ENCODE measurements at places on chromosomes 1 and 21. TPM values are rescaled to one million over a fixed set of nuclear protein-coding genes. Genes with fewer than 3 reads are reported as not detected.

Gene LMX1A
- total RNA-seq, result not detected

Gene NPHS2
- total RNA-seq, result not detected

Gene MFSD2A
- total RNA-seq, result 30.3 TPM

Gene CLIC4
- total RNA-seq, result 99.8 TPM

Gene SMCP
- total RNA-seq, result not detected

Gene LCE1C
- total RNA-seq, result not detected

Gene DHRS3
- total RNA-seq, result 0.39 TPM

Gene OR2T33
- not detected for total RNA-seq

Gene AMPD1
- total RNA-seq, result not detected

Gene TEX38
- not detected for total RNA-seq

Gene ZBED6
- total RNA-seq, result 31.4 TPM

Gene IL20
- not detected for total RNA-seq

Gene DIRAS3
- not detected for total RNA-seq

Gene BLACAT1
- not detected for total RNA-seq

Gene CRYAA
- total RNA-seq, result not detected

Gene CLIC6
- total RNA-seq, result not detected

Gene CZIB
- total RNA-seq, result 51.8 TPM

Gene HRNR
- not detected for total RNA-seq

Gene A3GALT2
- not detected for total RNA-seq

Gene NID1
- total RNA-seq, result 0.10 TPM

Gene ICOSLG
- 40.9 TPM for total RNA-seq

Gene NIBAN1
- total RNA-seq, result 23.0 TPM

Gene PODN
- total RNA-seq, result not detected

Gene FMO2
- not detected for total RNA-seq

Gene COL24A1
- not detected for total RNA-seq

Measured in activated B cell treated with CpG ODN at 0.5 μM for 24 hours (primary cell).